ENCODE measurements at places on chromosomes 7 and 10.

DNA sequence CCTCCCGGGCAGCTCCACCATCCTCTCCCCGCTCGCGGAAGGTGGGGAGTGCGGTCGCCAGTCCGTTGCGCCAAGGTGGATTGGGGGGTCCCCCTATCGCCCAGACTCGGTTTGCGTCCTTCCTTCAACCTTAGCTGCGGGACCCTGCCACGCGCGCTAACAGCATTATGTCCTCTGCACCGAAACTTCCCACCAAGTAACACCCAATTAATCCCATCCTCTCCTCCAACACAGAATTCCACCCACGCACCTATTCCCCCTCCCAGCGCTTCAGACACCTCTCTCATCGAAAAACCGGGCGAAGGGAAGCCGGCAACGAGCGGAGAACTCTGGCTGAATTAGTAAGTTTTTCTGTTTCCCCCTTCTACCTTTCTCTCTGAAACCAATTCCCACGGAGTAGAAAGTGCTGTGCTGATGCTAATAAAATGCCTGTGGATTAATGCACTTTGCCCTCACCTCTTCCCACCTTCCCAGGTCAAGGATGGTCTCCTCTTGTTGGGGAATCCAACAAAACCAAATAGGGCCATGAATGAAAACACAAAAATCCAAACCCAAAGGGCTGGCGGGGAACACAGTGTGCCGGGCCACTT is 947 bp downstream of the HOXA3 start:
- DNase-seq, result no peak

- DNase-seq, result no peak
Measured at GRCh38 chr10:17151716-17152115, 22.1 kb upstream of the CUBN start.

- DNase-seq, result no peak
Measured at GRCh38 chr10:125484035-125484732, 198.8 kb downstream of the TEX36 start.

- no peak for DNase-seq
Measured at GRCh38 chr10:130015075-130015695, 51.1 kb upstream of the EBF3 start.

- DNase-seq, result no peak
Measured at GRCh38 chr10:33196710-33197491, 137.6 kb downstream of the NRP1 start.

- DNase-seq, result no peak
Measured at GRCh38 chr7:35035511-35035961, 1.7 kb downstream of the DPY19L1 start.

DNA sequence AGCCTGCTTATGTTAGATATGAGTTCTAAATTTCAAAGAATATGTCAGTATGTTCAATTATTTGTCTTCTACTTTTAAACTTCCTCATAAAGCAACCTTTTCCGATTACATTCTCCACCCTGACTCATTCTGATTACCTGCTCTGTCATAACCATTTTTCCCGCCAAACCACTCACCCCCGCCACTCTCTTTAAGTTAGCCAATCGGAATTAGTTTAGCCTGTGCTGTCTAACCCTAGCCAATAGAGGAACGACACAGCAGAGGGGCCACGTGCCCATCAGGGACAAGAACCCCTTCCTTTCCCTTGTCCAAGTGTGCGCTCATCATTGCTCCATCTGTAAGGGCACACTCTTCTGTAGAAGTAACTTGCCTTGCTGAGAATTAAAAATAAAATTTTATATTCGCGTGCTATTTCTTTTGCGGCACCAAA is 91.4 kb downstream of the CCDC71L start:
- no peak for DNase-seq

- no peak for DNase-seq
Measured at GRCh38 chr7:99146979-99147378, 3.1 kb upstream of the SMURF1 start.

- DNase-seq, result no peak
Measured at GRCh38 chr7:115410434-115410820, 488.5 kb downstream of the MDFIC start.

GRCh38 chr10:127080317-127080716 is 116.1 kb downstream of the INSYN2A start:
- no peak for DNase-seq

- DNase-seq, result no peak
Measured at GRCh38 chr7:33423646-33424020, 294.3 kb downstream of the BBS9 start.

DNA sequence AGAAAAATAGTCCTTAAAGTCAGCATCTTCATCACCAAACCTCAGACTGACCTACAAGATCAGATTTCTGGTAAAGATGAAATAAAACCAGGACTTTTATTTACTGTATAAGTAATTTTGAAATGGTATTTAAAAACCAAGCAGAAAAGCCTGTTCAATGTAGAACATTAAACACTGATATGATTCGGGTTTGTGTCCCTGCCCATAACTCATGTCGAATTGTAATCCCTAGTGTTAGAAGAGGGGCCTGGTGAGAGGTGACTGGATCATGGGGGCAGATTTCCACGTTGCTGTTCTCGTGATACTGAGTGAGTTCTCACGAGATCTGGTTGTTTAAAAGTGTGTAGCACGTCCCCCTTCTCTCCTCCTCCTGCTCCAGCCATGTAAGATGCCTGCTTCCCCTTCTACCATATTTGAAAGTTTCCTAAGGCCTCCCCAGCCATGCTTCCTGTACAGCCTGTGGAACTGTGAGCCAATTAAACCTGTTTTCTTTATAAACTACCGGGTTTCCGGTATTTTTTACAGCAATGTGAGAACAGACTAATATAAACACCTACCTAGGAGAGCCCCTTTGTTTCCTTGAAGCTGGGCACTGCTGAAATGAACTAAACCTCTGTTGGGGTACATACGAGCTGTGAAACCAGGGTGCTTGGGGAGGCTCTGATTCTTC is 120.1 kb downstream of the KMT2E start:
- DNase-seq, result no peak
